CD4-positive, alpha-beta T cell treated with Interleukin-4 for 1 hour (primary cell): ENCODE measurements at places on chromosomes 1 and 21.

DNA sequence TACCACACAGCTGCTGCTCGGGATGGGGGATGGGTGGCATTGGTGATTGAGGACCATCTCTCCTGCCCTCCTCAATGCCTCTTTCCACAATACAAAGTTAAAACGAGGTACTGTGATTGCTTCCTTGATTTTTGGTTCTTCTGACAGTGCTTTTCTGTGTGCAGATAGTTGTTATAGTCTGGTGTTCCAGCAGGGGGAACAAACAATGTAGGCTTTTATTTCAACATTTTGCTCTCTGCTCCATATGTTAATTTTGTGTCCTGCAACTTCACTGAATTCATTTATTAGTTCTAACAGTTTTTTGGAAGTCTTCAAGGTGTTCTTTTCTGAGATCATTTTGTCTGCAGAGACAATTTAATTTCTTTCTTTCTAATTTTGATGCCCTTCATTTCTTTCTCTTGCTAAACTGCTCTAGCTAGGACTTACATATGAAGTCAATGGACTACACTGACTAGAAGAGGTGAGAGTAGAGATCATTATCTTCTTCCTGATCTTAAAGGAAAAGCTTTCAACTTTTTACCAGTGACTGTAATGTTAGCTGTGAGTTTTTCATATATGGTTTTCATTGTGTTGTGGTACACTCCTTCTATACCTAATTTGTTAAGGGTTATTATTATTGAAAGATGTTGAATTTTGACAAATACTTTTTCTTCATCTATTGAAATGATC is 45.4 kb downstream of the TNFSF18 start:
- no peak for DNase-seq

GRCh38 chr1:211013346-211014240 is 120.4 kb downstream of the KCNH1 start:
- DNase-seq: no peak

GRCh38 chr21:32921632-32922230 is 104.0 kb upstream of the OLIG2 start:
- DNase-seq: peak; percentile 24

DNA sequence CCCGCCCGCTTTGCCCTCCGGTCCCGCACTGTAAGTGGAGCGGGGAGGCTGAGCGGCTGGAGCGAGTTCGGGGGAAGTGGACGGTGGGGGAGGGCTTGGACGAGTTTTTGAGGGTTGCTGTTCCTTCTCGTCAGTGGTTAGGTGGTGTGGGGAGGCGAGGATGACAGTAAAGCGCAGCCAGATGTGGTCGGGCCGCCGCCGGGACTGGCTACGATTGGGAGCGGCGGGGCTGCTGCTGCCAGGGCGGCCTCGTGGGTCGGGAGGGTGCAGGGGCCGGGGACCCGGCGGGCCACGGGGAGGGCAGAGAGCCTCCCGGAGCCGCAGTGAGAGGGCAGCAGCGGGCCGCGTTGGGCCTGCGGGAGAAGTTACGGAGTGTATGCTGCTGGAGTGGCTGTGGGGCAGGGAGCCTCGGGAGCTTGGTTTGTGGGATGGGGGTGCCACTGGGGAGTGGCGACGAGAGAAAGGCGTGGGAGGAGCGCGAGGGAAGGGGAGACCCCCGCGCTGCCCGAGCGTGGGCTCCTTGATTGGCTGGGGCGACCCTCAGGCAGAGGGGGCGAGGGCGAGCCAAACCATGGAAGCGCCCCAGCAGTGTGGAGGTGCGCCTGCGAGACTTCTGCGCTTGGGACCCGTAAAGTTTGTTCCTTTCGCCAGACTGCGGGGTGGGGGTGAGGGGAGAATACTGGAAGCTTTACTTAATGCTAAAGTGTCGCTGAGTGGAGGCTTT is 2.1 kb downstream of the ADGRL2 start:
- no peak for DNase-seq

GRCh38 chr1:44408632-44409602 is 3.9 kb downstream of the RNF220 start:
- DNase-seq: no peak

DNA sequence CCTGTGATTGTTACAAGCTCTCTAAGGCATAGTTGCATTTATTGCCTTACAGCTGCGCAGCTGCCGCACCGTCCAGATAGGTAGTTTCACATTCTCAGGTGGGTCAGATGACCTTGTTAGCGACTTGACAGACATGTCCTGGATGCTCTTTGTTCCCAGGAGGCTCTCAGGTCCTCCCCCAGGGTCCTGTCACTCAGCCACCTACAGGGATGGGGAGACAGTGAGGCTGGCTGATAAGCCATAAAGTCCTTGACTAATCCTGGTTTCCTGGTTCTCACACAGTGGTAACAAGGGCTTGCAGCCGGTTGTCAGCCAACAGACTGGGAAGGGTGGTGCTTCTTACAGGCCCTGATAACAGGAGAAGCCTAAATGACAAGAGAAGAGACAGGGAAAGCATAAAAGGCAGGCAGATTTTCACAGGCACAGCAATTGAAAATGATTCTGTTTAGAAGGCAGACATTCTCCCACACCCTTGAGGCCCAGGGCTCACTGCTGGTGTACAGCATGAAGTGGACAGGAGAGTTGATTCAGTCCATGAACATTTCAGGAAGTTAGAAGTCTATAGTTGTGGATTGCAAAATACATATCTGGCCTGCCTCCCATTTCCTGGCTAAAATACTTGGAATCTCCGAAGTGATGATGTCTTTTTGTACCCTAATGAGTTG is 2.9 kb downstream of the ARF1 start:
- no peak for DNase-seq
